Right lung (tissue), 10 donors: ENCODE measurements at places on chromosomes 4 and X. TPM values are rescaled to one million over a fixed set of nuclear protein-coding genes. Genes with fewer than 3 reads are reported as not detected.

LUZP4 gene
- polyA plus RNA-seq: not detected

SPARCL1 gene
- polyA plus RNA-seq: 489 TPM

- DNase-seq: no peak
Observed at GRCh38 chrX:131046596-131046995, 11.6 kb upstream of the ARHGAP36 start.

GRCh38 chrX:71214604-71215337, 8.3 kb upstream of the GJB1 start:
- no peak for DNase-seq

- no peak for DNase-seq
Observed at GRCh38 chrX:103792916-103793544, 16.4 kb downstream of the PLP1 start.

WNK3 gene
- polyA plus RNA-seq: 5.5 TPM

DNA sequence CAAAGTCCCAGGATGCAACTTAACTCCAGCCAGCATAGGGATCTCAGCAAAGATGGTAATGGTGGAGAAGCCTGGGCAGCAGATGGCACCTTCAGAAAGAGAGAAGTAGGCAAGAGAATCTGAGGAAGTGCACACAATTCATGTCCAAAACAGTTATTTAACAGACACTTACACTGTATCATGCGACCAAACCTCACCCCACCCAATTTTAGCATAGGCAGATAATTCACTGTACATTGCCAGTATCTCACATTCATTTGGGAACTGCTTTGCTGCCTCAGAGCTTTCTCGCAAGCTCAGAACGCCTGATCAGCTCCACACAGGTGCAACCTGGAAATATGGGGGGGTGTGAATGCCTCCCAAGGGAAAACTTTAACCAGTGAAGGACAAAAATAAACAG, 143.0 kb upstream of the MAOA start:
- DNase-seq: no peak
